ENCODE measurements at places on chromosomes 3 and 15. TPM values are rescaled to one million over a fixed set of nuclear protein-coding genes. Genes with fewer than 3 reads are reported as not detected.

Gene C3orf85
- not detected for total RNA-seq

Gene TRH
- total RNA-seq = not detected

Gene SERPINI2
- total RNA-seq = not detected

Gene TJP1
- total RNA-seq = not detected

Gene ACKR4
- not detected for total RNA-seq

Gene RLBP1
- total RNA-seq = not detected

Gene AADACL2
- total RNA-seq = not detected

Gene SMCO1
- not detected for total RNA-seq

Gene OSTN
- not detected for total RNA-seq

Gene THAP10
- not detected for total RNA-seq

Gene CHRNA7
- not detected for total RNA-seq

Gene ZBTB47
- 0.21 TPM for total RNA-seq

Gene ITGA11
- total RNA-seq = 1.1 TPM

Gene GPR149
- not detected for total RNA-seq

Gene CCR8
- 0.74 TPM for total RNA-seq

Gene CLSTN2
- total RNA-seq = not detected

Gene RASGRP1
- 204 TPM for total RNA-seq

Gene ST3GAL6
- 0.07 TPM for total RNA-seq

Gene GOLGA6D
- total RNA-seq = not detected
